ENCODE measurements at places on chromosomes 16 and 17.

DNA sequence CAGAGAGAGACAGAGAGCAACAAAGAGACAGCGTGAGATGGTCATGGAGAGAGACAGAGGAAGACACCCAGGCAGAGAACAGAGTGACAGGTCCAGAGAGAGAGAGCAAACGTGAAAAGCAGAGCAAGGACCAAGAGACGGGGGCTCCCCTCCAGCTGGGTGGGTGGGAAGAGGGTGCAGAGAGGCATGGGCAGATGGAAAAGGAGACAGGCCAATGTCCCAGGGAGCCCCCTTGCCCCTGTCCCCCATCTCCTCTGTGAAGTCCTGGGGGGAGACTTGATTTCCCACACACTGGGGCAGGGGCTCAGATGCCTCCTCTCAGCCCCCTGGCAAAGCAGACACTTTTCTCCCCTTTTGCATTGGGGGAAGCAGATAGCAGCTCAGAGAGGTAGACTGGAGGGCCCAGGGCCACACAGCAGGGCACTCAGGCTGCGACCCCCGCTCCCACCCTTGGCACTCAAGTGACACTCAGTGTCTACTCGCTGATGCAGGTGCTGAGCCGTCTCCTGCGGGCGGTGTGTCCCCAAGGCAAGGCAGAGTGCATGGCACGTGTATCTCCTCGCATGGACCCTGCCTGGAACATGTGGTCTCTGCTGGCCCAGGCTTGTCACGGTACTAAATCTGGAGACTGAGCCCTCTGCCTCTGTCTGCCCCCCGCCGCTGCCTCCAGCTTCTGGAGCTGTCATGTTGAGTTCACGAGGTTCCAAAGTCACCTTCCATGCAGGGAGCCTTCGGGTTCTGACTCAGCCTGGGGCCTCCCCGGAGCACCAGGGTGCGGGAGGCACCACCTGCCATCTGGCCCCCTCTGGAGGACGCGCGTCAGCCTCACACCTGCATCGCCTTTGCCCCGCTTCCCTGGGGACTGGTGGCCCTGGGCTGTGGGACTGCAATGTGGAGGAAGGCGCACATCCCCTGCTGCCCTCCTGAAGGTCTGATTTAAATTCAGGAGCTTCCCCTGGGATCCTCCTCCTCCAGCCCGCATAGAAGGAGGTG is 215.9 kb upstream of the GSE1 start:
- peak; percentile 63 for DNase-seq

DNA sequence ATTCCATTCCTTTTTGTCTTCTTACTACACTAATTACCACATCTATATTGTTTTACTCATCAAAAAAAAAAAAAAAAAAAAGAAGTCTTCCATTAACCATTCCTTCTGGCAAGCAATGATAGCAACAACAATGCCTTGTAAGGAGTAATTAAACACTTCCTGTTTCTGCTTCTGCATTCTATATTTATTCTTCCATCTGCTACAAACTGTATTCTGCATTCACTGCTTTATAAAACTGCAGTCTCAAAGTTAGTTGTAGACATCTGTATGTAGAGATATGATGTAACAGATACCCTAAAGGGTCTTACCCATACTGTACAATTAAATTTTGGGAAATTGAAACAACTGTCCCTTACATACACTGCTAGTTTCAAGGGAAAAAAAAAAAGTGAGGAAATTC is 28.7 kb upstream of the ABCA6 start:
- no peak for DNase-seq

DNA sequence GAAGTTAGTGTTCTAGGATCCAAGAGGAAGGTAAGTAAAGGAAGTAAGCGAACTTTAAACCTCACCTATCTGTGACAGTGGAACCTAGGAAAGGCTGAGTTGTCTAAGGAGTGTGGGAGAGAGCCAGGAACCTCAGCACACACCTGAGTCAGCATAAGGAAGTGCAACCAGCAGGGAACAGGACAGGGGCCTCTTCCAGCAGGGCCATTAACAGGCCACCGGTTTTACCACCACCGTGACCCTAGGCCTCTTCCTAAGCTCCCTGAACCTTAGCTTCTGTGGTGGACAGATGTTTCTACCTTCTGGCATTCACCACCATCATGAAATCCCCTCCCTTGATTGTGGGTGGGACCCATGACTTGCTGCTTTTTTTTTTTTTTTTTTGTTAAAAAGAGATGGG is 26.7 kb upstream of the GPATCH8 start:
- DNase-seq, result peak; percentile 27

GRCh38 chr16:23269248-23269953 is 32.7 kb upstream of the SCNN1B start:
- DNase-seq, result no peak

DNA sequence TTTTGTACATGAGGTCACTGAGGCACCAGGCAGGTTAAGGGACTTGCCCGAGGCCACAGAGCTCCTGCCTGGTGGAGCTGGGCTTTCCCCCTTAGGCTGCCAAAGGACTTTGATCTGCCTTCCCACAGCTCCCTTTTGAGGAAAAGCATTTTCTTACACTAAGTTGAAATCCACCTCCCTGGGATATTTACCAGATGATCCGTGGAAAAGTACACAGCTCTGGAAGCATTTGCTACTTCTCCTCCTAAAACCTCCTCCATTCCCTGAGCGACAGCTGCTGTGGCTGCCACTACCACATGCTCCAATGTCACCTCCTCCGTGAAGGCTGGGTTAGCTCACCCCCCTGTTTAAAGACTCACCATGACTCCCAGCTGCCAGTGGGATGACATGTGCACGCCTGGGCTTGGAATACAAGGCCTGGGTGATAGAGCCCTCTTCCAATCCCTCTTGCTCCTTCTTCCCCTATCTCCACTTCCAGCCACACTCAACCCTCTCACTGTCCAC is 1.2 kb upstream of the MPRIP start:
- DNase-seq, result peak; percentile 73

DNA sequence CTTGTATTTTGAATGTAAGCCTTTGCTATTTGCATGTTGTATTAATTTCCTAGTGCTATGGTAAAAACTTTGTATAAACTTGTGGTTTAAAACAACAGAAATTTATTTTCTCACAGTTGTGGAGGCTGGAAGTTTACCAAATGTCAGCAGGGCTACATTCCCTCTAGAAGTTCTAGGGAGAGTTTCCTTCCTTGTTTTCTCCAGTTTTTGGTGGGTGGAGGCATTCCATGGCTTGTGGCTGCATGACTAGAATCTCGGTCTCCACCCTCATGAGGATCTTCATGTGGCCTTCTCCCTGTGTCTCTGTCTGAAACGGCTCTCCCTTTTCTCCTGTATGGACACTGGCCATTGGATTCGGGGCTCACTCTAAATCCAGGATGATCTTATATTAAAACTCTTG is 482.2 kb upstream of the GOT2 start:
- DNase-seq, result no peak

DNA sequence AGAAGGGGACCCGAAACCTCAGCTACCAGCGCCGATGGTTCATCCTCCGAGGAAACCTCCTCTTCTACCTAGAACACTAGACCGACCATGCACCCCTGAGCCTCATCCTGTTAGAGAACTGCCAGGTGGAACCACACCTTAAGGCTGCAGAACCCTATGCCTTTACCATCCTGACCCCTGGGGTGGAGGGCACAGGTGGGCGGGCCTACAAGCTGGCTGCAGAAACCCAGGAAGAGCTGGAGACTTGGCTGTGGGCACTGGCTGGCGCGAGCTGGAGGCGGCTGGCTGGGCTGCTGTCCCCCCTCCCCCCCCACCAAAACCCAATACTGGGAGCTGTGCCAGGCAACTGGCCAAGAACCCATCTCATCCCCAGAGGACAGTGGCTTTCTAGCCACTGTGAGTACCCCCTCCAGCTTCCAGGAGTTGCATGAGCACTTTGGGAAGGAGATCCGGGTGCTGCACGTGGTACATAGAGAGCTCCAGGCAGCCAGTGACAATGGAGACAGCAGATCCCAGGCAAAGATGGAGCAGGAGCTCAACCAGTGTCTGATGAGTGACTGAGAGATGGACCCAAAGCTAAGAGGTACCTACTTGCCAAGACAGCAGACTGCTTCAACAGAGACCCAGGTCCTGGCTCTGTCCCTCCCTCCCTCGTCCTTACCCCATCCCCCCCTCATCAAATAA is 1.4 kb upstream of the CD2BP2 start:
- no peak for DNase-seq

GRCh38 chr16:50537533-50538290 is 10.5 kb upstream of the NKD1 start:
- no peak for DNase-seq

- DNase-seq, result no peak
Observed at GRCh38 chr17:27558842-27559505, 72.0 kb upstream of the LGALS9 start.

GRCh38 chr16:75919664-75920063 is 193.4 kb upstream of the CPHXL start:
- no peak for DNase-seq

- DNase-seq, result no peak
Observed at GRCh38 chr17:74220946-74221818, 7.8 kb downstream of the TTYH2 start.

All from A172 (cell line).